ENCODE measurements at places on chromosomes 2 and 18.
A peak's percentile ranks its signal among the peaks of the same experiment; 100 is the strongest.

GRCh38 chr2:235314371-235314930 is 179.4 kb upstream of the AGAP1 start:
- DNase-seq = no peak

GRCh38 chr2:74502720-74503505 is 3.5 kb upstream of the LBX2 start:
- peak; percentile 85 for DNase-seq

DNA sequence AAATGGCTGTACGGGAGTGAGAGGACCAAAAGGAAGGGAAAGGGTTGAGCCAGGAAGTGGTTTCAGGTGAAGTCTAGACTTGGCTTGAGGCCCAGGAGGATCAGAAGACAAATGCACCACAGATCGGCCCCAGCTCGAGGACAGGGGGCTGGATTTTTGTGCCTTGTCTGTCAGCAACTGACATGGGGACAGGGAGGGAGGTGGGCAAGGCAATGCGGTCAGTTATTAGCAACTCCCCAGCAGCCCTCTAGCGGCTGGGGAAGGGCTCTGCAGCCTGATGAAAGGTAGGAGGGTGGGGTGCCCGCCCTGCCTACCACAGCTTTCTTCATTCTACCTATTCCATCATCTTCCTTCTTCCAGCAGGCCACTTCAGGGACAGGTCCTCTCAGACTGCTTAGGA is 50.0 kb downstream of the CPO start:
- DNase-seq = peak; percentile 22

DNA sequence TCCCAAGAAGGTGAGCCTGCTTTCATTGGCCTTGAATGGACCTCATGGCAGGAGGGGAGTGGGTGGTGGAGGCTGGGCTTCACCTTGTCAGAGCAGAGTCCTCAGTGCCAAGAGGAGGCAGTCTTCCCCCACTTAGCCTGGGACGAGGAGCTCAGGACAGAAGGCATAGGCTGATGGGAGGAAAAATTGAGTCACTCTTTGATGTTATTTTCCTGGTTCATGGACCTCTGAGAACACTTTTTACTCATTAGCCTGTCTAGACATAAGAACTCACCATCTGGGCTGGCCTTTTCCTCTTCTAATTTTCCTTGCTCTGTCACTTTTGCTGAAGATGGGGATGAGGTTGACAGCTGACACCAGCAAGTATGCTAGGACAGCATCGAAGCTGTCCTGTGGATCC is 225.7 kb upstream of the TNP1 start:
- DNase-seq = no peak

DNA sequence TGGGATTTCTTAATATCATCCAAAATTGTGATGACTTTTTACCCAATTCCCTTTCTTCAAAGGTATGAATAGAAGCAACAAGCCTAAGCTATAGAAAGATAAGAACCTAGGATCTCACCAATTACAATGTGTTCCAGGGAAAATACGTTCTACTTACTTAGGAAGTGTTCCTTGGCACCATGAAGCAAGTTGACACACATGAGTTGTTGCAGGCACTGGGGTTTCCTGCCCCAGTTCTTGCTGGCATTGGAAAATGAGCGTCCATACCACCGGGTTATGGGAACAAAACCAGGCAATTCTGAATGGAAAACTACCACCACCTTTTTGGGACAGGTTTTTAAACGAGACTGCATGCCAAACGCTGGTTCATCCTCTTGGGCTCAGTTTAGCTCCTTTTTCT is 46.2 kb downstream of the CCBE1 start:
- no peak for DNase-seq

DNA sequence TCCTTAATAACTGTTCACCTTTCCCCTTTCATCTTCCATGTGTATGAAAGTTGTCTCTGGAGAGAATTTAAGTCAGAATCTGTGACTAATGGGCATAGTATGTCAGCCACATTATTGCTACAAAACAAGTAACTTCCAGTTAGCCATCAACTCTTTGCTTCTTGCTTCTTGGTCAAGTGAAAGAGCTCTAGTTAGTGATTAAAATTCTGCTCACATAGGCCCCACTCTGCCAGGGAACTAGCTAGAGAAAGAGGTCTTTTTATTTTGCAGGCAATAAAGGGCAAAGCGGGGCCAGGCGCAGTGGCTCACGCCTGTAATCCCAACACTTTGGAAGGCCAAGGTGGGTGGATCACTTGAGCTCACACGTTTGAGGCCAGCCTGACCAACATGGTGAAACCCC is 64.6 kb downstream of the COLEC12 start:
- peak; percentile 50 for DNase-seq

GRCh38 chr2:55371376-55371775 is 48.3 kb downstream of the CCDC88A start:
- DNase-seq = no peak

- DNase-seq = no peak
Measured at GRCh38 chr2:176935543-176936102, 277.0 kb upstream of the HNRNPA3 start.
